ENCODE measurements at places on chromosomes 16 and 17.

DNA sequence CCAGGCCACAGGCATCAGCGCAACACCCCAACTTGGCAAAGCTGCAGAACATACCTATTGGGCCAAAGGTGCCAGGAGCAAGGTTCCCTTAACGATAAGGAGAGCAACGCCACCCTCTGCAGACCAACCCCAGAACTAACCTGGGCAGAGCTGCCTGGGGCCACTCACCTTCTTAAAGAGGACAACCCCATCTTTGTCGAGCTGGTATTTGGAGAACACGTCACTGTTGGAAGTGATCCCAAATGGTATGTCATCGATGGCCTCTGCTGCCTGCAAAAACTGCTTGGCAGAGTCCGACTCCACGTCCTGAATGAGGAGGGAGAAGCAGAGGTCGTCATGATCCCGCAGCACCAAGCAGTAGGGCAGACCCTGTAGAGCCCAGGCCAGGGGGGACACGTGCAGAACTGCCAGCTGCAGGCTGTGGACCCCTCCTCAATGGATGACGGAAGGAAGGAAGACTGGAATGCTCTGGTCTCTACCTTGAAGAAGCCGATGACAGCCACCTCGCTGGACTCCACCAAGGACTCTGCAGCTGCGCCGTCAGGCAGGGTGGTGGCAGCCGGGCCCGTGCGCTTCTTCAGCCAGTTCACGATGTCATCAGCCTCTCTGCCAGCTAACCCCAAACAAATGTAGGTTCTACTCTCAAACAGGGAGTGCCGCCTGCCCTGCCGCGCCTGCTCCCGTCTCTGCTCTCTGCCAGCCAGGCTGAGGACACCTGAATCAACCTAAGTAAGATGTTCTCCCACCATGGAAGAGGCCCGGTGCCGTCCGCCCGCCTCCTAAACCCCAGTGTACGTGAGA, 5.2 kb downstream of the P4HB start:
- DNase-seq, result no peak

GRCh38 chr16:10250137-10250828, 68.1 kb upstream of the GRIN2A start:
- DNase-seq, result no peak

- no peak for DNase-seq
Measured at GRCh38 chr17:50630524-50631194, 4.0 kb upstream of the ABCC3 start.

DNA sequence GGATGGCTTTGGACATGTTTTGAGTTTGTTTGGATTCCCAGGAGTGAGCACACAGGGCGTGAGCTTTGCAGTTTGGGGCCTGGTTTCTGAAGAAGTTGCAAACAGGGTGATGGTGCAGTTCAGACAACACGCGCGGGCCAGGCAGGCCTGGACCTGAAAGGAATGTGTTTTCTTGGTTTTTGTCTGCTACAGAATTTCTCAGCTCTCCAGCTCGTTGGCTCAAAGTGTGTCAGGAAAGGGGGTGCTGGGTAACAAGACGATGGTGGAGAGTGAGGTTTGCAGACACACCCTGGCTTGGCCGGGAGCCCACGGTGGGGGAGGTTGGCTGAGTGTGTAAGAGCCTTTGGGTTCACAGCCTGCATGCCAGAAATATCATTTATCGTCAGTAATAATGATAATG, 82.3 kb downstream of the CMIP start:
- DNase-seq, result no peak

- DNase-seq, result no peak
Measured at GRCh38 chr16:83887564-83887963, 11.4 kb upstream of the MLYCD start.

DNA sequence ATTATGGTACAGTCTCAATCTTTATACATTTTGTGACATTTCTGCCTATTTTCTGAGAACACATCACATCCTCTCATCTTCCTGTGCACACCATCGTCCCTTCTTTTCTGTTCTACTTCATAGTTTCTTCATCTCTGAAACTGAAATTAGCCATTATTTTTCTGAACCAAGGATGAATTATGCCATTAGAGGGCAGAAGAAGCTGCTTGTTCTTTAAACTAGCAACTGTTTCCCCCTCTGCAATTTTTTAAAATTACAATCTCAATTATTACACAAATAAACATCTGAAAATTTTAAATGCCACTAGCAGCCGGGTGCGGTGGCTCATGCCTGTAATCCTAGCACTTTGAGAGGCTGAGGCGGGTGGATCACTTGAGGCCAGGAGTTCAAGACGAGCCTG, 41.3 kb downstream of the RBBP6 start:
- no peak for DNase-seq

DNA sequence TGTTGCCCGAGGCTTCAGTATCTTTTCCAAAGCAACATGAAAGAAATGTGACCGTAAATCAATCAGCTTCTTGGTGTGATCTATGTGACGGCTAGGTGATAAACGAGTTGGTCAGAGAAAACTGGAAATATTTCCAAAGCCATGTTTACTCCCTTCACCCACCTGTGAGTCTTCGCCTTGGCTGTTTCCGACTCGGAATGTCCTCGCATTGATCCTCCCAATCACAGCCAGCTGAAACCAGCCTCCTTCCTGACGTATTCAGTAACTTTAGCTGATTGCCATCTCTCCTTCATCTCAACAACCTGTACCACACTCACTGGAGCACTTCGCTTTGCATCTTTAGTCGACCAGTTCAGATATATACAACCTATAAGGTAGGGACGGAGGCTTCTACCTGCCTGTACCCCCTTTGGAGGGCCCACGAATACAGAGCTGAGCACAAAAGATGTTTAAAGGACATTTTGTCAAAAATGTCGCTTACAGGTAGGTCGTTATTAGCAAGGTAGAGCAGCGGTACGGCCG, 705 bp downstream of the KRABD2 start:
- no peak for DNase-seq

GRCh38 chr16:84271866-84272265, 22.8 kb upstream of the WFDC1 start:
- no peak for DNase-seq

GRCh38 chr17:13584701-13585080, 17.0 kb downstream of the HS3ST3A1 start:
- DNase-seq, result no peak

DNA sequence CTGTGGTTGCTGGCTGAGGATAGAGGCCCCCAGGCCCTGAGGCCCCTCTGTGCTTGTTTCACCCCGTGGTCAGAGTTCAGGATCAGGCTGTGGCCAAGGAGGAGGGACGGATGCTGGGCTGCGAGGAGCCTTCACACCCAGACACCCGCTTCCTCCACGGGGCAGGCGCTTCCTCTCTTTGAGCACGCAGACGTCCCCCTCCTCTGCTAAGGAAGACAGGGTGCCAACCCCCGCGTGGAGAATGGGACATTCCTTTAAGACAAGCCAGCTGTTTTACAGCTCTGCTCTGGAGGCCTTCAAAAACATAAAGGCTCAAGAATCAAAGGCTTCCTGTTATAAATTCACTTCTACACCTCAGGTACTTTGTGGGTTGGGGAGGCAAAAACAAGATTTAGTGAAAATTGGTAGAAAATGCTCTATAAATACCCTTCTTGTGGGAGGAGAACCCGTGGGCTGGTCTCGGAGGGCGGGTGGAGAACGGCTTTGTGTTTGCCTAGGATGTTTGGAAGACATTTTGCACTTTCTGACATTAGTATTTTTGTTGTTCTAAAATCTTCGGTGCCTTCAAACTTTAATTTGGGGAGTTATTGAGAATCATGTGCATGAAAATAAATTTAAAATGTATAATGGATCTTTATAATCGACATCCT, 60.8 kb upstream of the FOXF1 start:
- peak; percentile 23 for DNase-seq

DNA sequence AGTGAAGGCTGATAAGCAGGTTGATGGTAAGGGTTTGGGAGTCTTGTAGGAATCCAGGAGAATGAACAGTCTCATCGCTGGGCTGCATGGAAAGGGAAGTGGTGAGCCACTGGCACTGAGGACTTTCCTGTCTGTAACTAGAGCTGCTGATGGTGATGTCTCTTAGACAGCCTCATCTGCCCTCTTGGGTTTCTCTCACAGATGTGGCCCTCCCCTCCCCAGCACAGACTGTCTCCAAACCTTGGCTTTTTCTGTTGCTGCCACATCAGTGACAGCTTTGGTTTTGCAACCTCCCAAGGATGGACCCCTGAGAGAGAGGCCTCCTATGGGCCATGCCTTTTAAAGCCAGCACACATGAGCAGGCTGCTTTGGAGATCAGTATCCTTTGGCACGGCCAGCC, 16.9 kb downstream of the PLCG2 start:
- peak; percentile 98 for DNase-seq

DNA sequence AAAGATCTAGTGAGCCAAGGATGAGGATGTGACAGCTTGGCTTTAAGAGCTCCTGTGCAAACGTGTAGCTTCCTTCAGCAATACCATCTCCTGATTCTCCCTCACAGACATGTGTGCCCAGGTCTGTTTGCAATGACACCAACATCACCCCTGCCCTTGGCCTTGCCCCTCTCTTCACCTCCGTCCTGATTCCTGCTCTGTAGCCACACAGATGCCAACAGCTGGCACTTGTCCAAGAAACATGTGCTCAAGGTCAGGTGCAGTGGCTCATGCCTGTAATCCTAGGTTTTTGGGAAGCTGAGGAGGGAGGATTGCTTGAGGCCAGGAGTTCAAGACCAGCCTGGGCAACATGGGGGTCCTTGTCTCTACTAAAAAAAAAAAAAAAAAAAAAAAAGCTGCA, 103.8 kb upstream of the CRHR1 start:
- DNase-seq, result no peak
